ENCODE measurements at places on chromosomes 2 and 18.
A peak's percentile ranks its signal among the peaks of the same experiment; 100 is the strongest.

DNA sequence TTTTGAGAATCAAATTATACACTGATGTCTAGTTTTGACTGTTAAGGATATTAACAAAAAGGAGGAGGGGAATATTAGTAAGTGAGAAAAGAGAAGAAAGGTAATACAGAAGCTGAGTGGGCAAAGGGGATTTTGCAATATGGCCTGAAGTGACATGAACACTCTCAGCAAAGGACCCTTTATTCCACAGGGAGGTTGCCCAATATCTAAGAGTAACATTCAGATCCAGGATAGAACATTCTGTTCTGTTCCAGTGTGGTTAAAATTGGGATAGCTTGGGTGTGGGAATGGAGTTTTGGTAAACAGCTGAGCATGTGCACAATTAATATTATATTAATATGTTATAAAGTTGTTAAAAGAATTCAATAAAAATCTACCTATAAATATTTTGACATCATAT is 120.1 kb downstream of the ZNF385B start:
- no peak for DNase-seq

GRCh38 chr18:7859122-7859521 is 292.0 kb downstream of the PTPRM start:
- no peak for DNase-seq

DNA sequence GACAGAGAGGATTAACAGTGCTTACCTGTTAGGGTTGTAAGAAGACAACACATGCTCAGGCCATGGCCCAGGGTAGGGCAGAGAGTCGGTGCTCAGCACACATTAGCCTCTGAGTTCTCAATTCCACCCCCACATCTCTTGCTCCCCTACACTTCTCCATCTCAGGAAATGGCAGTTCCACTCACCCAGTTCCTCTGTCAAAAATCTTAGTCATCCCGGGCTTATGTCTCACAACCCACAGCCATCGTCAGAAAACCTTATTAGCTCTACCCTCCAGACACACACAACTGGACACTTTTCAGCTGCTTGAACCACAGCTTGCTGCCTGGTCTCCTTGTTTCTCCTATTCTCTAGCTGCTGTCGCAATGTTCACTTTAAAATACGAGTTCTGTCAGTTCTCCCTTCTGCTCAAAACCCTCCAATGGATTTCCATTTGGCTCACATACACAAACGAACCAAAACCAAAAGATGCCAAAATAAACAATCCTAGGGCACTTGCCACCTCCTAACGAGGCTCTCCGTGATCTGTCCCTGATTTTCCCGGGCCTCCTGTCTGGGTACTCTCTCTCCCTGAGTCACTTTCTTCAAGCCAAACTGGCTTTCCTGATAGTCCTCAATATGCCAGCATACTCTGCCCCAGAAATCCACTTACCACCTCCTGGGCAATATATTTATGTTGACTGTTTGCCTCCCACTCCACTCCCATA is 89.7 kb downstream of the KCTD1 start:
- DNase-seq, result no peak

DNA sequence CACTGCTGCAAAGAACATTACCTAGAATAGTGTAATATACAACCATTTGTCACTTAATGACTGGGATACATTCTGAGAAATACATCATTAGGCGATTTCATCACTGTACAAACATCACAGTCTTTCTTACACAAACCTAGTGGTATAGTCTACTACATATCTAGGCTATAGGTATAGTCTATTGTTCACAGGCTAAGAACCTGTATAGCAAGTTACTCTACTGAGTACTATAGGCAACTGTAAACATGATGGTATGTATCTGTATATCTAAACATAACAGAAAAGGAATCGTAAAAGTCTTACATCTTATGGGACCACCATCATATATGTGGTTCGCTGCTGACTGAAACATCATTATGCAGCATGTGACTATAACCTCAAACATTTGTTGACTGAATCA is 21.4 kb downstream of the SP3 start:
- DNase-seq, result no peak

- no peak for DNase-seq
These were observed 3.0 kb downstream of the ACTR1B start for GRCh38 chr2:97660775-97661389.

DNA sequence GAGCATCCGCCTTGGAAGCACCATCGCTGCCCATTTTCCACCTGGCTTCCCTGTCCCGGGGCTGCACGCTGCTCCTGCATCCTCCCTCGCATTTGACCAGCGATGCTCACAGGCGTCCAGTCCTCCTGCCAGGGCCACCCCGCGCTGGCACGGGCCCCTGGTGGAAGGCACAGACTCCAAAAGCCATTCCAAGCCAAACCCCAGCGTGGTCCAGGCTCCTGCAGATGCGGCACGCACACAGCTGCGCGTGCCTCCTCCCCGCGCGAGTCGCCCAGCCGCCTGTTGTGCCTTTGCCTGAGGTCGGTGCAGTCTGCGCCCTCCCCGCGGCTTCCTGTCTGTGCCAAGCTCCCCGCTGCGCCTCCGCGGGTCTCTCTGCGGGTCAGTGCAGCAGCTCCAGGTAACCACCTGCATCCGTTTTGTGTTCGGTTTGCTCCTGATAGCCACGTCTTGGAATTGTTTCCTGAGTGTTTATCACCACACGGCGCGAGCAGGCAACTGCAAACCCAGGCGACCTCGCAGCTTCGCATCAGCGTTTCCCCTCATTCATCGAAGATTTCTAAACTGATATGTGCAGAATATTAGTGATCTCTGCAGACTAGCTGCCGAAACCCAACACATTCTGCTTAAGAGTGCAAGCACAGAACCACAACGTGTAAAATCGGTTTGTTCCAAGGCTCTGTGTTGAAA is 65.2 kb upstream of the SALL3 start:
- DNase-seq, result no peak

DNA sequence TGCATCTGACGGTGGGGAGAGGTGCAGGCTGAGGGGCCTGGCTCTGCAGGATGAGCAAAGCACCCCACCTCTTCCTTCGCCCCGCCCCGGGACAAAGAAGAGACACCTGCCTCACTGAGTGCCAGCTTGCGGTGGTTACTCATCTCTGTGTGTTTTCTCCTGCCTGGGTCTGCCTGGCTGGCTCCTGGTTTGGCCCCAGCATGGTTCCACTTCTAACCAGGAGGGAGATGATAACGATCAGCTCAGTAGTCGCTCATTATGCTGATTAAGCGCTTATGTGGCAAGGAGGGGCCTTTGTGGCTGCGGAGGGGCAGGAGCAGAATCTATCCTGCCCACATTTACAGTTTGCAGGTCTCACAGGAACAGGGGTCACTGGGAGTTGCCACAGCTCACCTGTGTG is 68.7 kb upstream of the EDAR start:
- peak; percentile 58 for DNase-seq

- no peak for DNase-seq
These were observed 306.7 kb downstream of the PIK3C3 start for GRCh38 chr18:42261731-42262130.

- DNase-seq, result no peak
These were observed 698.9 kb downstream of the GALR1 start for GRCh38 chr18:77948567-77948966.

DNA sequence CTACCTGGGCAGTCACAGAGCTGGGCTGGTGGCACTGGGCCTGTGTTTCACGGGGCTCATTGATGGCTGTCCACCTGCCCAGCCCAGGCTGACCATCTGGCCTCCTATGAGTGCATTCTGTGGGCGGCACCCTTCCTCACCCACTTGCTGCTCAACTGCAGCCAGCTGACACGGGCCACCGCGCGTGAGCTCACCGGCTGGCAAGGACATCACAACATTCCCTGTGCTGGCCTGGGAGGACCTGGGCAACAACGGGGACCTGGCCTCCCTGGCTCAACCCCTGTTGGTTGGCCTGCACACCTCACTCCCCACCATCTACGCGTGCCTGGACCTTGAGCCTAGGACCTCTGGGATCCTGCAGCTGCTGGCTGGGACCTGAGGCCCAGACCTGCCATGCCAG is 98.2 kb upstream of the DTNA start:
- no peak for DNase-seq

DNA sequence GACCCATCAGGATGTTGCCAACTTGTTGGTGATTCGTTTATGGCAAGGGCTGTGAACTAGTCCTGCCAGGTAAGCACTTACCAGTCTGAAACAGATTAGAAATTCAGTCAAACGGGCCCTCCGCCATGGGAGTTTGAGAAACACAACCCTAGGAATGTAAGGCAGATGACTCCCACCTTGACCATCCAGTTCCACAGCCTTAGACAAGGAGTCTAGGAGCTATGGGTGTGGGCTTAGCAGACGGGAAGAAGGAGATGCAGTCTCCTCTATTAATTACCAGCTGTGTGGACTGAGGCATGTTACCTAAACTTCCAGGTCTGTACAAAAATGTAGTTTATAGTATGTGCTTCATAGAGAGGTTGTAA is 319.4 kb upstream of the NCKAP5 start:
- no peak for DNase-seq

GRCh38 chr2:80030135-80030534 is 274.4 kb downstream of the LRRTM1 start:
- no peak for DNase-seq

GRCh38 chr2:189485146-189485545 is 43.9 kb downstream of the WDR75 start:
- no peak for DNase-seq

GRCh38 chr2:201148434-201148990 is 32.5 kb downstream of the CFLAR start:
- DNase-seq, result no peak

DNA sequence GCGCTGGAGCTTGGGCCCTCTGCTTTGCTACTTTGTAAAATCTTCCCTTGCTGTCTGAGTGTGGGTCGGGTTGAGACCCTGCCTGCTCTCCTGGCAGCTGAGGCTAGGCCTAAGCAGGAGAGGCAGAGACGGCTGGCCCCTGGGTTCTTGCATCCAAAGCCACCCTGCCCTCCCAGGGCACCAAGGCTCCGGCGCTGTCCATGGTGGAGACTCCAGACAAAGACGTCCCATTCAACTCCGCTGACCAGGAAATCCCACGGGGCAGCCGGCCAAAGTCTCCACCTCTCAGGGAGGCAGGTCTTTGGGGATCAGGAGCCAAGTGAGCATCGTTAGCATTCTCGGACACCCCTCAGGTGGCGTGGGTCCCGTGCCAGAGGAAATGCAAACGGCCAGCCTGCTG is 2.6 kb upstream of the PRLH start:
- DNase-seq, result no peak

DNA sequence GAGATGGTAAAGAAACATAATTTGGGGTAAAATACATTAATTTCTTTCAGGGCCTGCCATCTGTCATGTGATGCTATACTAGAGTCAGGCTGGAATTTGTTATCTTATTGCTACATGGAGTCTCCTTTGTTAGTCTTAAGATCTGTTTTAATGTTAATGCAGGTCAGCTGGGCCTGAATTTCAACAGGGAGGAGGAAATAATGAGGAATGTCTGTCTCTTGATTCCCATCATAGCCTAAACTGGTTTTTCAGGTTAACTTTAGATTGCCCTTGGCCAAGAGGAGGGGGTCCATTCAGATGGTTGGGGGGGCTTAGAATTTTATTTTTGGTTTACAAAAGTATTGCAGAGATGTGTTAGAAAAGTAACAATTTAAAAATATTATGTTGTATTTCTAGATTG is 19.0 kb upstream of the FEZ2 start:
- no peak for DNase-seq

GRCh38 chr18:22650247-22650646 is 232.5 kb upstream of the CTAGE1 start:
- DNase-seq, result no peak

DNA sequence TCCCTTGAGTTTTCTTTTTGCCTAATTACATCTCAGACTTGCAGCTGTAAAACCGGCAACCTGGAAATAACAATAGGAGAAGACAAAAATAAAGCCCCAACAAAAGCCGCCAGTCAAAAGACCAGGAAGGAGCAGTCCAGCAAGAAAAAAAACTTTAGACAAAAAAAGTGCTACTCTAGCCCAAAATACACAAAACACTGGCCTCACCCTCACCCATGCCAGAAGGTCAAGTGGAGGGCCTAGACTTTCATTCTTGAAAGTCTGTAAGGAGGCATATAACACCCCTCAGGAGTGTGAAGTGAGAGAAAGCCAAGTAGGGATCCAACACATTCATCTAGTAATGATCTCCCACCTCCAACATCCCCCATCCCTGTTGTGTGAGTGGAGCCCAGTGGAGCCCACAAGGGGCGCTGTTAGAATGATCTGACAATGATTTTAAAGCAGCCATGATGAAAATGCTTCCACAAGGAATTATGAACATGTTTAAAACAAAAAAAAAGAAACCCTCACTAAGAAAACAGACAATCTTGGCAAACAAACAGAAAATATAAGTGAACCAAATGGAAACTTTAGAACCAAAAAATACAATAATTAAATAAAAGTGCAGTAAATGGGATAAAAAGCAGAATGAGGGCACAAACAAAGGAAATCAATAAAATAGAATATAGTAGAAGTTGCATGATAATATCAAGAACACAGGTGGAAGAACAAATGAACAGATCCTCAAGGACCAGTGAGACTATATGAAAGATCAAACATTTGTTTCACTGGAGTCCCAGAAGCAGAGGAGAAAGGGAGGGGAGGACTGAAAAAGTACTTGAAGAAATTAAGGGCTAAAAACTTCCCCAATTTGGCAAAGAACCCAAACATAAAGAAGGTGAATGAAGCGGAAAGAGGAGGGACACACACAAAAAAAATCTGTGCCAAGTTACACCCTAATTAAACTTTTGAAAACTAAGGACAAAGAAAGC is 23.9 kb downstream of the SESTD1 start:
- no peak for DNase-seq

Data from activated CD8-positive, alpha-beta memory T cell treated with anti-CD3 and anti-CD28 coated beads, Interleukin-2, amount 50 U/mL, for 4 hours (primary cell).